ENCODE measurements at places on chromosomes 1 and 21.

DNA sequence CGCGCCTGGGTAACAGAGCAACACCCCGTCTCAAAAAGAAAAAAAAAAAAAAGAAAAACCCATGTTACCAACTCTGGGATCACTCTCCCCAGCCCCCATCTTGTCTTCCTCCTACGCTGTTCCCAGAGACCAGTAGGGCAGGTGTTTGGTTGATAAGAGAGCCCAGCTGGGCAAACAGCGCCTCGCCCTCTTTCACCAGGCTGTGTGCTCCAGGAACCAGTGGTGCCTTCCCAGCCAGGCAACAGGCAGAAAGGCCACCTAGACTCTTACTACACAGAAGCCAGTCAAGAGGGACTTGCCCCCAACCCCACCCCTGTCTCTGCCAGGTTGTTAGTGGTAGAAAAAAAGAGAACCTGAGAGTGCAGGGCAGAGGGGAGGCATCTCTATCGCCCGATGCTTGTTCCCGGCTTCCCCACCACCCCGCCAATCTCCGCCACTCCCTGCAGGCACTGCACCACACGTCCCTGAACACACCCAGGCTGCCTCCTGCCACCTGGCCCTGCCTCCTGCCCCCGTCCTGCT, 14.0 kb upstream of the CTRC start:
- no peak for DNase-seq

- DNase-seq, result no peak
These were observed 59.1 kb downstream of the GORAB start for GRCh38 chr1:170590921-170591705.

- DNase-seq, result no peak
These were observed 31.4 kb downstream of the LY9 start for GRCh38 chr1:160827418-160827817.

- DNase-seq, result no peak
These were observed 209.7 kb upstream of the VAMP3 start for GRCh38 chr1:7561331-7561921.

DNA sequence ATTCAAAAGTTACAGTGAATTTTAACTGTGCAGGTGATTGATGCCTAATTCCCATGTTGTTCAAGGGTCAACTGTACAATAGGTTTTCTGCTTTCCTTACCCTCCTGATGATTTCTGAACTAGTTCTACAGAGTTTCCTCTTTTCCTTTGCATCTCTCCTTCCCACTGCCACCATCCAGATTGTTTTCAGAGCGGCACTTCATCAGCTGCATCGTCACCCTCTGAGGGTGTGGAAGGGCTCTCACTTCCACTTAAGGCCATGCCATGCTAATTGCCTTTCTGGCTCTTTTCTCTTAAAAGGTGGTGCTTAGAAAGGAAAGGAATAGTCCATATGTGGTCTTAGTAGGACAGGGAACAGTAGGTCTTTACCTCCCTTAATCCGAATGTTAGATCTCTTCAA, 39.1 kb downstream of the DISC1 start:
- DNase-seq, result no peak

DNA sequence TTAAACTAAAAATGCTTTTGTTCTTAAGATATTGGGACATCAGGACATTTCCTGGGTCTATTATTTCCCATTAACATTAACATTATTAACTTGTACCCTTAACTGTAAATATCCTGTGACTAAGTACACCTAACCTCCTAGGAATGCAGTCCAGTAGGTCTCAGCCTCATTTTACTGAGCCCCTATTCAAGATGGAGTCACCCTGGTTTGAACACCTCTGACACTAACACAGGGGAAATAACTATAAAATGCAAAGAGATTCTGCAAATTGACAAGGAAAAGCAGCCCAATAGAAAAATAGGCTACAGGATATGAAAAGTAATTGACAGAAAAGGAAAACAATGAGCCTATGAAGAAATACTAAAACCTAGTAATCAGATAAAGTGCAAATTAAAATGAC, 11.6 kb upstream of the NCMAP start:
- DNase-seq, result no peak

- no peak for DNase-seq
These were observed 13.8 kb downstream of the EIF4G3 start for GRCh38 chr1:21162740-21163464.

DNA sequence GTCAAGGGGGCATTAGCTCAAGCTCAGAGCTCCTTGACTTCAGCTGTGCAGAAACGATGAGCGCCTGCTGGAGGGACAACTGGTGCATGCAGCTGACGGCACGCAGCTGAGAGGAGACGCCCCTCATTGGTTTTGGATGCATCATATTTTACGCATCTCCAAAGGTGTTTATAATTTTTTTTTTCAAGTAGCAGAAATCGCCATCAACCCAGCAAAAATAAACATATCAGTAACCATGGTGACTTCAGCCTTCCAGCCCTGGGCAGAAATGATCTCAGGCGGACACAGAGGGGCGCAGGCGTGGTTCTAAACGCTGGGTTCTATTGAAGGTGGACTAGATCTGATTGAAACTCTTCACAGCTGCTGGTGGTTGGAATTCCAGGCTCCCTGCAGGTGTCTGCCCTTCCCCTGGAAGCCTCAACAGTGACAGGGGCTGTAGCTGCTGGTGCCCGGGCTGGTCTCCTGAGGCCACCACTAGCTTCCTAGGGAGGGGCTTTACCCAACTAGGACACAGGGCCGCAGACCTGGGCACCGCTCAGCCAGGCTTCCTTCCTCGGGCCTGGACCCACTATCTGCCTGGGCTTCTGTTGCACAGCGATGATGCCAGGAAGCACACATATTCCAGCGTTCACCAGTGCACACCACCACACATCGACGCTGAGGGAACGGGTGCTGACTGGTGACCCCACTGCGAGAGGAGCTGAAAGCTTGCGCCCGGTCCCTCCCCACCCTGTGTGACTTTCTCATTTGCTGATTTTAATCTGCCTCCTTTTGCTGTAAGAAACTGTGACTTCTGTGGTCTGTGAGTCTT, 63.7 kb upstream of the ABCG1 start:
- no peak for DNase-seq

- no peak for DNase-seq
These were observed 80.1 kb downstream of the STUM start for GRCh38 chr1:226628612-226629155.

DNA sequence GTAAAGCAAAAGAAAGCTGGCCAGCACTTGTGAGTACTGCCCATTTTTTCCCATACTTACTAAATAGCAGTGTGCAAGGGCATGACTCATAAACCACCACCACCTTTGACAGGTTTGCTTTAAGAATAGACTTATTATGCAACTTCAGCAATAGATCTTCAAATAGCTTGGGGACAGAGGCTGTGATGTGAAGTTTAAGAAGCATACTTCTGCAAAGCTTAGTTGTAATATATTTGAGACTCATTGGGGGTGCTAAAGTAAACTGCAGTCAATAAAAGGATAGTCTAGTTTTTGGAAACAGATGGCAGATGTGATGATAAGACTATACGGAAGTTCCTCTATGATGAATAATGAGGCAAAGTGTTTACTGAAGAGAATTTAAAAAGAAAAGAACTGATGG, 210.0 kb downstream of the PLA2G4A start:
- no peak for DNase-seq
